COR-L47 (cell line): ENCODE measurements at places on chromosomes 6 and 20.
A peak's percentile ranks its signal among the peaks of the same experiment; 100 is the strongest.

DNA sequence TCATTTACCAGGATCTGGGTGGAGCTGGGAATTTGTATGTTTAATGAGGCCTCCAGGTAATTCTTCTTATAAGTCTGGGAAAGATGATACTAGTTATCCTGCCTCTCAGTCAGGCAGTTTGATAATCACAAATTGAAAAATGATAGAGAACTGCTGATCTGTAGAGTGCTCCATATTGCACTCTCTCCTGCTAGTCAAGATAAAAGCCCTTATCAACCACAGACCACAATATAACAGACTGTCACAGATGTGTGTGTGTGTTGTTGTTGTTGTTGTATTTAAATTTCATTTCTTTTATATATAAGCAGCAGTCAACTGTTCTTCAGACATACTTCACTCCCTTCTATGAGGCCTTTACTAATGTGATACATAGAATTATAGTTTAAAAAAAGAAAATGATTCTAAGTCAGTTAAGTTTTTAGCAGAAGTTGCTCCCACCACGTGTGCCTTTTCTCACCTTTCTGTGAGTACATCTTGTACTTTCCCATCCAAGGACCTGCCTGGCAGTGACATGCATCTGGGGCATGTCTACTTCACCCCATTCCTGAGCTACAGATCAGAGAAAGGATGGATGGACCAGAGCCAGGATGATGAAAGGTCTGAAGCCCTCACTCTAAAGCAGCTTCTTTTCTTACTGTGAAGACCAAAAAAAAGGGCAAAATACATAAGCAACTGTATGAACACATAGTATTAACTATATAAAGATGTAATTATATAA is 29.8 kb downstream of the TENT5A start:
- DNase-seq: no peak

DNA sequence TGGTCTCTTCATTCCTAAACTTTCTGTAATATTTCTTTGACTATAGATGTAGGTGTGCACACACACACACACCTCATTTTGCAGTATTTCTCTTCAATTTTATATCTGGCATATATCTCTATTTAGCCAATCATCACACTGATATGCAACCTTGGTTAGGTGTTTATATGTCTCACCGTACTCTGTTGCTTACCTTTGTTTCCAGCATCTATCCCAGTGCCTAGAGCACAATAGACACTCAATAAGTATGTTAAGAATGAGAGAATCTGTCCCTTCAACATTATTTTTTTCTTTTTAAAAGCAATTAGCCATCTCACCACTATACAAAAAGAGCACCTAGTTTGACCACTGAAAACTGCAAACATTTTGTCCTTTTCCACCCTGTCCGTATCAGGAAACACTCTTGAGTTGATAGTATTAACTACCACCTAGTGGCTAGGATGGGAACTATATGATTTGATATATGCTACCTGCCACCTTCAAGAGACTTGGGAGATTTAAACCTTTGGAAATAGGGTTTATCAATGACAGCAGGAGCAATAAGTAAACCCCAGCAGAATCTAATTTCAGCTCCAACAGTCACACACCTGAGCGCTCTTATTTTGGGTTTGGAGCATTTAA is 48.7 kb upstream of the RSPO3 start:
- peak; percentile 12 for DNase-seq

GRCh38 chr20:11712639-11713160 is 205.0 kb upstream of the BTBD3 start:
- DNase-seq: peak; percentile 27

DNA sequence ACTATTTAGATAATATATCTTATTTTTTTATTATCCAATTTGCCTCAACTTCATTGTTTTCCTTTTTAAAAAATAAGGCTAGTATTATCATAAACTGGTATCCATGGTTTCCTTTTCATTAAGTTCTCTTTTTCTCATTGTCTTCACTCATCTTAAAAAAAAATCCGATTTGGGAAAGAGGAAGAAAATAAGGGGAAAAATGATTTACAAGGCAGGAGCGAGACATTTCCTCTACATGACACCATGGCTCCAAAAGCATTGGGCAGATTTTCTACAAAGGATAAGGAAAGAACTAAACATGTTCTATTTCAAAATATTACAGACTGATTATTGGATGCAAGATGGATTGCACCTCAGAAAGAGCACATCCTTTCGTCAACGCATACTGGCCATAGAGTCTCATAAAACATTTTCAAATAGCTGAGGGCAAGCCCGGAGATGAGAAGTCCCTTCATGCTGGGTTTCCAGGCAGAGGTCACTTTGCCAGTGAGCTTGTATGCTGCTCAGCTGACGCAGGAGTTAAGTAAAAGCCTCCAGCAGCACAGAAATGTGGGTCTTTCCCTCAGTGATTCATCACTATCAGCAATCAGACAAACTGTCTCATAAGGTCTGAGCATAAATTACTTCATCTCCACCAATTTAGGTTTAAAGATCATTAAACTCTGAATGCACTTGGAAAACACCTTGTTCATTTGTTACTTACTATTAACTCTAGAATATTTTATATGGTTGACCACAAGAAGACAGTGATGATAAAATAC is 129.0 kb upstream of the TNFAIP3 start:
- DNase-seq: no peak

GRCh38 chr6:34969662-34970265 is 80.7 kb downstream of the ANKS1A start:
- no peak for DNase-seq

- no peak for DNase-seq
Observed at GRCh38 chr6:79648328-79648727, 17.2 kb downstream of the SH3BGRL2 start.

DNA sequence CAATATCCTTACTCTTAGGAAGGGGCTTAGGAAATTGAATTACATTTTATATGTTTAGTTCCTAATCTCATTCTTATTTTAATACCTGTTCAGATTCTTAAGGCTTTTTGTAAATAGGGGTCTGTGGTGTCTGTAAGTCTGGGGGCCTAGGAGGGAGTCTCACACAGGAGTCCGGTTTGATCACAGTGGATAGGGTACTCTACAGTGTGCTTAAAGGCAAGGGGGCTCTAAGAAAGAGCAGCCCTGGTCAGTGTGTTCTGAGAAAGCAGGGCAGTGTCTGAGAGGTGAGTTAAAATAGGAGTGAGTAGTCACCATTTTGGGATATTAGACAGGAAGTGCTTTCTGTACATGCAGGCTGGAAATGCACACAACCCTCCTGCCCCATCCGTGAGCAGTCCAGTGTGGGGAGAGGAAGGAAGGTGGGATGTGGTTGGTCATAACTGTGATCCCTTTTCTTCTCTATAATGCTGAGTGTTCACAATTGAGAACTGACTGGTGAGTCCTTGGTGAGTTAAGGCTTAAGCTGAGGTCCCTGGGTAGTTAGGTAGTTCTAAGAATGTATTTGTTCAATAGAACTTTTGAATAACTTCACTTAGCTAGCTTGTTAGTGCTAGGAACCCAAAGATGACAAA is 50.0 kb downstream of the CDKAL1 start:
- DNase-seq: no peak

DNA sequence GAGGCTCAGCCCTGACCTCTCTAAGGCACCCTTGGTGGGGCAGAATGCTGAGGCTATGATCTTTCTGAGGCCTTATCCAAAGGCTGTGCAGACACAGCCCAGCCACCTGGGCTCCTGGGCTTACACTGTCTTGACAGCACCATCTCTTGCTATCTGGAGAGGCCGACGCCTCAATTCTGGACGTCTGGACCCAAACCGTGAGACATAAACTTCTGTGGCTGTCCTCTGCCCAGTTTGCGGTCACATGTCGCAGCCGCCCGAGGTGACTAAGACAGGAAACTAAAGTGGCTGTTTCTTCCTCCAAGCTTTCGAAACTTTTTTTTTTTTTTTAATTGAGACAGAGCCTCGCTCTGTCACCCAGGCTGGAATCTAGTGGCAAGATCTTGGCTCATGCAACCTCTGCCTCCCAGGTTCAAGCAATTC is 49.3 kb downstream of the PRR18 start:
- no peak for DNase-seq

- DNase-seq: no peak
Observed at GRCh38 chr6:36836111-36837021, 2.9 kb downstream of the CPNE5 start.

GRCh38 chr6:133683308-133683580 is 205.7 kb upstream of the TCF21 start:
- DNase-seq: no peak

DNA sequence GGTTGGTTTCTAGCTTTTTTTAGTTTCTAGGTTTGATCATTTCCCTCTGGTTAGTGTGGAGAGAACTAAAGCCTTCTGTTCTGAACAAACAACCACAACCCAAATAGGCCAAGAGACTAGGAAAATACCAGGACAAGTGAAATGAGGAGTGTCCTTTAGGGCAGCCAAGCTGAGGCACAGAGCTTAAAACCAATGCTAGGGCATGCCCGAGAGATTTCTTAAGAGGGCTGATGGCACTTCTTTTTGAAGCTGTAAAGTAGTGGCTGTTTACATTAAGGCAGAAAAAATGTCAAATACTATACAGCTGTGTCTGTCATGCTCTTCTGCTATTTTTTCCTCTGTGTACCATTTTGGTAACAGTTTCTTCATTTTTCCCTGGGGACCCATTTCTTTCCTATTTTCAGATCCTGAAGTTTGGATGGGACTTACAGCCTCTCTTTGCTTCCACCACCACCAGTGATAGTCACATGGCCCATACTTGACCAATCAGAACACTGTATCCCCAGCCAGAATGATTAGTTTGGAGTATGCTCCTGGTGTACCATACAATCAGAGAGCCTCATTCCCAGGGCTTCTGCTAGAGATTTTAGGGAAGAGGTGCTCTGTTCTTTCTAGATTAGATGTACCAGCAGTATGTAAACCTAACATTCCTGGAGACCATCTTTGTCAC is 154.4 kb downstream of the BMP2 start:
- DNase-seq: no peak

DNA sequence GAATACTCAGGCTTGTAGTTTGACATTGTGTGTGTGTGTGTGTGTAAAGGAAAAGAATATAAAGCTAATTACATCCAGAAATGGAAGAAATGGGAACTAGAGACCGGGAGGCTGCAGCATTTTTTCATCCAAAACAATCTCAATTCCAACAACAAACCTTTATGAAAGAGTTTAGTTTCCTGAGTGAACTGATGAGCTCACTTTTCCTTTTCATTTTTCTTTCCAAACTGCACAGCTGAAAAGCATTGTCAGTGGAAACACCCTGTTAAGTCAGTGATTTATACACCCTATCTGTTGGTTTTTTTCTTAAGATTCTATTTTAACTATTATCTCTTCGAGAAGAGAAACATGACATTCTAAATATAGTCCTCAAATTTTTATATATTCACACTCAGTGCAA is 130.9 kb downstream of the RFPL4B start:
- DNase-seq: no peak

DNA sequence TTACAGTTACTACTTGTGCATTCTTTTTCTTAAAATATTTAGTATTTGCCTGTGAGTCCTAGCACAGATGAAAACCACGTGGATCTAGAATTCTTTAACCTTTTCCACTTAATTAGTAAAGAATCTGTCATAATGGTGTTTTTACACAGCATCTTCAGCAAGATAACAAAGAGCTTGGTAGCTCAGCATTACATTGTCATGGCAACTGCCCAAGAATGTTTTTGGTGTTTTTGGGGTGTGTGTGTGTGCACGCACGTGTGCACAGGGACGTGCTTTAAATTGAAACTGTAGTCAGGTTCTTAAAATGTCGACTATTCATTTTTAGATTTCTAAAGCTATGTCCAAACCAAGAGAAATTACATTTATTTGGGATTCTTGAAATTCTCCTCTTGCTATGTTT is 108.0 kb downstream of the FIG4 start:
- no peak for DNase-seq

- DNase-seq: no peak
Observed at GRCh38 chr6:117494694-117495318, 12.3 kb downstream of the DCBLD1 start.

DNA sequence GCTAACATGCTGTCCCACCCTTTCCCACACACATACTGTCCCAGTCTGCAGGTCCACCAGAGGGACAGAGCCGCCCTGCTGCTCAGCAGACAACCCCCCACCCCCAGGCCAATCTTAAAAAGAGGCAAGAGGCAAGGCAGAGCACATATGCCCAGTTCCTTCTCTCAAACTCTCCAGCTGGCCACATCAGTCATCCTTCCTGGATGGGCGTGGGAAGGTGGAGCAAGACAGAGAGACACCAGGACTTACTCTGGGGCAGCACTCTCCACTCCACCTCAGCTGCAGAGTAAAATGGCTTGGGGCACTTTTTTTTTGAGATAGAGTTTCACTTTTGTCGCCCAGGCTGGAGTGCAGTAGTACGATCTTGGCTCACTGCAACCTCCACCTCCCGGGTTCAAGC is 10.8 kb downstream of the MOCS3 start:
- no peak for DNase-seq

- no peak for DNase-seq
Observed at GRCh38 chr6:164401871-164402270, 907.5 kb downstream of the C6orf118 start.

- DNase-seq: peak; percentile 75
Observed at GRCh38 chr6:56220078-56220477, 27.3 kb downstream of the COL21A1 start.

DNA sequence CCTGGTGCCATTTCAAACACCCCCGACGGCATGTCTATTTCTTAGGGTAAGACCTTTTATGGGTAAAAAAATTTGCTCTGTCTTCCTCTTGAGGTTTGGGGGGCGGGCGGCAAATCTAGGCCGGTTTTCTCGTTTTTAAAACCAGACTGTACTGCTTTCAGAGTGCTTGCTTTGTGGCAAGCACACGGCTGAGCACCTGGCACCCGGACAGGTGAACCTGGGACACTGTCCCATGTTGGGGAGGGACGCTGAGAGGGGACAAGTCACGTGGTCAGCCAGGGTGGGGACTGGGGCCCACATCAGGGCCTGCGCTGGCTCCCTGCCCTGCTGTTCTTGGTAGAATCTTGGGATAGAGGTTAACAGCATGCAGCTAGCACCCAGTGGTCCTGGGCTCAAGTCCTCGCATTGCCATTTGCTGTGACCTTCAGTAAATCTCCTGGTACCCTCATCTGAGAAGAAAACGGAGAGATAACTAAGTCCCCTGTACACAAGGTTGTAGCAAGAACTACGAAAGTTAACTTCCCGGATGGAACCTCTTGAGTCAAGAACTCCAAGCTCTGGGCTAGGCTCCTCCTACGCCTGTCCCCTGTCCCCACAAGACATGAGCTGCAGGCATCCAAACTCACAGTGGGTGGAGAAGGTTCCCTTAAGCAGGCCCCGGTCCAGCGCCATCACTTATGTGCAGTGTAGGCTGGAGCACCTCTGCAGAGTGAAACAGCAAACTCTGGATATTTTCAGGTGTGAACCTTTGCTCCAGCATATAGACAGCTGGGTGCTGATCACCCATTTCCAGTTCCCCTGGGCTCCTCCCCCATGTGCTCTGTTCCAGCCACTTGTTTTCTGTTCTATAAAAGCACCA is 41.7 kb downstream of the PMEPA1 start:
- no peak for DNase-seq

- DNase-seq: no peak
Observed at GRCh38 chr6:24749297-24749696, 25.4 kb upstream of the GMNN start.

DNA sequence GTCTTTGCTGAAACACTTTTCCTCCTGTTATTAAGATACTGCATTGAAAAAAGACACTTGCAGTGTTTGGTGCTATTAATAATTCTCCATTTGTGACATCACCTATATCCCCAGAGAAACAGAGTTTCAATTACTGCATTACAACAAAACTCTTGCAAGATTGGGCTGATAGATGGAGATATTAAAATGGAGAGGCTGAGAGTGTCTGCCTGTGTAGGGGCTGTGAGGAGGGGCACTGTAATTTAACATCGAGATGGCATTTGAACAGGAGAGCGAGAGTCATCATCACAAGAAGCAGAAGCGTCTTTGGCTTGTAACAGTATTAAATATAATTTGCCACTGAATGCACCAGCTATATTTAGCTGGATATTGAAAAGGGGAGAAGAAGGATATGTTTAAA is 316.5 kb downstream of the CDH26 start:
- DNase-seq: no peak
